ENCODE measurements at places on chromosomes 11 and 22.

GRCh38 chr22:23750714-23751440, at the start of gene ZNF70:
Gene ZNF70 (minus strand): TSS chr22:23751112. CDS start chr22:23745140, 5,972 bp downstream.
- DNase-seq, result peak; percentile 82

DNA sequence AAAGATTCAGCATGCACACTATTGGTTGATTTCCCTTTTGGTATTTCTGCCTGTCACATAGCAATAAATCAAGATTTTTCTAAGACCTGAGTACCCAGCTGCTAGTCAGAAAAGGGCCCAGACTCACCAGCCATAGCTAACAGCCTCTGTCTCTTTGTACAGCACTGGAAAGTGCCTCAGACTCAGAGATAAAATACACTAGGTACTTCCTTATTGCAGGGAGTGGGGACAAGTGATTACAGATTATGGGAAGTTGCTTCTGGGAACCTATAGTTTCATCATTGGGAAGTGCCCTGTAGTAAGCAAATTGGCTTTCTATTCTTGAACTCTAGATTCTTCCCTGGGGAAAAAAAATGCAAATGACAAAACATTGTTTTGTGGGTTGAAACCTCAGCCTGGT, at the start of gene CASP5:
Gene CASP5 (minus strand): TSS at position 166 of the 400 bp plus-strand sequence. CDS start 32 bp downstream, at position 134.
- no peak for DNase-seq

DNA sequence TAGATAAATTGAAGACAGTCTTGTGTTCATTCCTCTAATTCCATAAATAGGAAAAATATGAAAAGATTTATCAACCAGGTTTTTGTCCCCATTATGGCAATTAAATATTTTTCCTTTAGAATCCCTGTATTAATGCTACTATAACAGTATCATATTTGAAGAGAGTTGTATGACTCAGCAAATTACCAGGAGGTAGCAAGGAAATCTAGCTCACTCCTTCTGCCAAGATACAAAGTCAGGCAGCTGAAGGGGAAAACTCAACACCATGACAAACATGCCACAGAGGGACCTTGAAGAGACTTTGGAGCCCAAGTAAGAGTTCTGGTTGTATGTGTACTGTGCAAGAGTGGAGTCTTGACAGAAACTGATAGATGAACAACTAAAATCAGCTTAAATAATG, 143.3 kb downstream of the GUCY1A2 start:
- peak; percentile 20 for DNase-seq

GRCh38 chr11:128493570-128493965, 93.8 kb downstream of the ETS1 start:
- no peak for DNase-seq

DNA sequence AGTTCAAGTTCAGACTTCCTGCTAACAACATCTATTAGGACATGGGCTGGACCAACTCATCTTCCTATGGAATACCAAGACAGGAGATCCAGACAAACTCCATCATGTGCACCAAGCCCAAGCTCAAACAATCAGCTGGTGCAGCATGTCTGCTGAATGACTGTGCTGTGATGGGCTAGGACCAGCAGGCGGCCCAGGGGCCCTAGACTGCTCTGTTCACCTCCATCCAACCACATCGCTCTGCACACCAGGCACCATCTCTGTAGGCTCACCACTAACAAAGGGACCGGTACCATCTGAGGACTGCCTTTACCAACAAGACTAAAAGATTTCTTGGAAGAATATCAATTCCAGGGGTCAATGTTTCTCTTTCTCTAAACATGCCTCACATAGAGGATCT, 10.3 kb downstream of the BRD1 start:
- DNase-seq, result no peak

GRCh38 chr11:121105063-121105480, 4.0 kb downstream of the TECTA start:
- DNase-seq, result no peak

- no peak for DNase-seq
These were observed 894.8 kb downstream of the TBC1D22A start for GRCh38 chr22:47657224-47657623.

- DNase-seq, result no peak
These were observed 10.0 kb upstream of the ZNRF3 start for GRCh38 chr22:28873183-28873963.

DNA sequence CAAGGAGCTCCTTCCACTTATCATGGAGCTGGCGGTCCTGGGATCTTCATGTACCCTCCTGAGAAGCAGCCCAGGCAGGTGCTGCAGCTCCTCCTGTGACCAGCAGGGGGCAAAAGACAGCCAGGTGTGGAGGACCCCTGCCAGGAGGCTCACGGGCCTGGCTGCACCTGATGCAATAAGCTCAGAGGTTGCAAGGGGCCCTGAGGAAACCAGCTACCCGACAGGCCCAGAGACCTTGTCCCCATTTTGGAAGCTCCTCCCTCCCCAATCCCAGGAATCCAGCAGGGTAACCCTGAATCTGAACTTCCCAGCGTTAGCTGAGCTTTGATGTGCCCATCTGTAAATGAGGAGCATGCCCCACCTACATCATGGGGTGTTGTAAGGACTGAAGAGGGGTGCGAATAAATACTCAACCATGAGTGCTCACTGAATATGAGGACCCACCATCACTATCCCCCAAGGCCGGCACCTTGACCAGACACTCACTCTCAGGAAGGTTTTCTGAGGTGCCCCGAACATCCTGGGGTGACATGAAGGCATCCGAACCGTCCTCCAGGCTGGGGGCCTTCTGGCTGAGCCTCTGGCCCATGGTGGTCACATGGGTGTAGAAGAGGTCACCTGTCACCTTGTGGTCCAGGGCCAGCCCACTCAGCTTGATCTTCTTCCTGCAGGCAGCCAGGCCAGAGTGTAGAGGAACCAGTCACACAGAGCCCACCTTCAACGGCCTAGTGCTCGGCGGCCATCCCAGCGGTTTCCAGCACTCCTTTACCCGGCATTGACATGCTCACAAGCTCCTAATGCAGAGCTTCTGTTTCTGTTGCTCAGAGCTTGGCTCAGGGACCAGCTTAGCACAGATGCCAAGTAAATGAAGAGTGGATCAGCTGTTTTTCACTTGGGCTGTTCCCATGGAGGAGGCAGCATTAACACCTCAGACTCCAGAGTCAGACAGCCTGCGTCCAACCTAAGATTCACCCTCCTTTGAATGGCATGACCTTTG, 21.7 kb downstream of the SLC43A1 start:
- peak; percentile 13 for DNase-seq
